ENCODE measurements at places on chromosomes 2 and 18. TPM values are rescaled to one million over a fixed set of nuclear protein-coding genes. Genes with fewer than 3 reads are reported as not detected.

Gene NEU2
- polyA plus RNA-seq, result not detected

Gene ATP5MC3
- 1,007 TPM for polyA plus RNA-seq

Gene MCFD2
- 183 TPM for polyA plus RNA-seq

DNA sequence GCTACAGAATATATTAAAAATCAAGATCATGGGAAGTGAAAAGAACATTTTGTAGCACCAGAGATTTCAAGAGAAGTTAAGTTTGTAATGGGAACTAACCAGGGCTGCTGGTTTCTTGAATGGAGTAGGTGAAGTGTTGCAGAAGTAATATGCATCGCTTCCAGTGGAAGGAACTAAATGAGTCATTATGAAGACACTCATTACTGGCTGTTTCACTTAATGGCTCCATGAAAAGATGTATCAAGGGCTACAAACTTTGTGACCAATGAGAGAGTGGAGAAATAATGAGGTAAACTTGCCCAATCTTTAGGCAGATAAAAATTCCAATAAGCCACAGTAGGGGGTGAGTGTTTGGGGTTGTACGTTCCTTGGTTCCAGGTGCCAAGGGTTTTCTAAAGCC, 380.4 kb upstream of the POU3F3 start:
- no peak for DNase-seq

- DNase-seq, result no peak
These were observed 565.2 kb upstream of the NRXN1 start for GRCh38 chr2:51597086-51597485.

DNA sequence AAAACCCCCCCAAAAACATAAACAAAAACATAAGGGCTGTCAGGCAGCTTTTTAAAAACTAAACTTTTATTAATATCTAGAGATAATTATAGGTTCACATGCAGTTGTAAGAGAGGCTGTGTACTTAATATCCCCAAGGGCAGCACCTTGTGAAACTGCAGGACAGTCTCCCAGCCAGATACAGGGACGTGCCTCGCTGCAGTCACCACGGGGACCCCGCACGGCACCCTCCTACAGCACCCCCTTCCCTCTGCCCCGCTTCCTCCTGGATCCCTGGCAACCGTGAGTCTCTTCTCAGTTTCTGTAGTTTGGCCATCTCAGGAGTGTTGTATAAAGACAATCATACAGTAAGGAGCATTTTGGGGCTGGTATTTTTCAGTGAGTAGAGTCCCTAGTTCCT, 6.8 kb upstream of the COLEC11 start:
- DNase-seq, result no peak

GRCh38 chr2:65804777-65805176, 372.4 kb upstream of the SPRED2 start:
- no peak for DNase-seq

- no peak for DNase-seq
These were observed 4.3 kb downstream of the HNRNPLL start for GRCh38 chr2:38598200-38598990.

Gene TP53I3
- 24.6 TPM for polyA plus RNA-seq

DNA sequence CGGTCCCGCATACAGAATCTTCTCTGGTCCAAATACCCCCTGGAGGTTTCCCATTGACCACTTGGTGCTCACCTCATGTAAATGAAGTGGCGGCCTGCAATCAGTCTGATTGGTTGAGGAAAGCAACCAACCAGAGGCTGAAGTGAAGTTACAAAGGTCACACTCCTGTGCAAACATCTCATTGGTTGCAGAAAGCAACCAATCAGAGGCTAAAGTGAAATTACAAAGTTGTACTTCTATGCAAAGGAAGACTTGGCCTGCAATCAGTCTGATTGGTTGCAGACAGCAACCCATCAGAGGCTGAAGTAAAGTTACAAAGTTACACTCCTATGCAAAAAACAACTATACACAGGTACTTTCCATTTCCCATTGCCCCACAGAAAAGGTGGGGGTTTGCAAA, 2.5 kb upstream of the SP100 start:
- DNase-seq, result peak; percentile 39

- DNase-seq, result peak; percentile 63
These were observed 23.2 kb upstream of the ACSL3 start for GRCh38 chr2:222837643-222838056.

- no peak for DNase-seq
These were observed 289.8 kb upstream of the SPRED2 start for GRCh38 chr2:65722028-65722778.

- DNase-seq, result no peak
These were observed 5.5 kb upstream of the TEX51 start for GRCh38 chr2:126893153-126893552.

- no peak for DNase-seq
These were observed 143.3 kb upstream of the TACR1 start for GRCh38 chr2:75342504-75343175.

DNA sequence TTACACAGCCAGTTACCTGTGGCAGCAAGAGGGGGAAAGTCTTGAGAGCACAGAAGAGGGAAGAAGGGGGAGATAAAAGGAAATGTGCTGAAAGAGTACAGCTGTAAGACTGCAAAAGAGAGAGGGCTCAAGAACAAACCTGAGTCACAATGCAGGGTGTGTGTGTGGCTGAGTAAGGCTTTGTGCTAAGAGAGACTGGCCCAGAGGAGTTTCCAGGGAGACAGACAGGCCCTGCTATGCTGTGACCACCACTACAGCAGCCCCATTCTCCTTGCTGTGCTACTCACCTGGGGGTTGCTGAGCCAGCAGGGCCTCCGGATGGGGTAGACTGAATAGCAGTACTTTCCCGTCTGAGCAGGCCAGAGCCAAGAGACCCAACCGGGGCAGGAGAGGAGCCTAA, 12.4 kb upstream of the MPV17 start:
- DNase-seq, result no peak

GRCh38 chr2:239690651-239691631, 290.1 kb upstream of the HDAC4 start:
- no peak for DNase-seq

- no peak for DNase-seq
These were observed 5.6 kb downstream of the DES start for GRCh38 chr2:219423652-219424377.
